ENCODE measurements at places on chromosomes 1 and 21.
A peak's percentile ranks its signal among the peaks of the same experiment; 100 is the strongest.

DNA sequence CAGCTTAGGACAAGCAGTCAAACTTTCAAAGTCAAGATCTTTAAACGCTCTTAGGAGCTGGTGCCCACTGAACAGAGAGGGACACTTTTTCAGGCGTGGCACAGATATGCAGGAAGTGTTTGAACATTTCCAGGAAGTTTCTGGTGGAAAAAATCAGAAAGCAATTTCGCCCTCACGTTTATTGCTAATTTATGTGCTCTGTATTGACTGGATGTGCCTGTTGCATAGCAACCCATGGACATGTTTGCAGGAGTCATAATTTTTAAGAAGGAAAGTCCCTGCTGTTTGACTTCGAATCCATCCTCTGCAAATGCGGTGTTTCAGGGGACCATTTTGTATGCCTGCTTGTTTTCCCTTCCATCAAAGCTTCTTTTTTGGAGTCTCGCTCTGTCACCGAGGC lies 239.9 kb upstream of the IRF2BP2 start:
- DNase-seq, result no peak

GRCh38 chr1:202282596-202283283 lies 59.0 kb downstream of the UBE2T start:
- DNase-seq, result no peak

DNA sequence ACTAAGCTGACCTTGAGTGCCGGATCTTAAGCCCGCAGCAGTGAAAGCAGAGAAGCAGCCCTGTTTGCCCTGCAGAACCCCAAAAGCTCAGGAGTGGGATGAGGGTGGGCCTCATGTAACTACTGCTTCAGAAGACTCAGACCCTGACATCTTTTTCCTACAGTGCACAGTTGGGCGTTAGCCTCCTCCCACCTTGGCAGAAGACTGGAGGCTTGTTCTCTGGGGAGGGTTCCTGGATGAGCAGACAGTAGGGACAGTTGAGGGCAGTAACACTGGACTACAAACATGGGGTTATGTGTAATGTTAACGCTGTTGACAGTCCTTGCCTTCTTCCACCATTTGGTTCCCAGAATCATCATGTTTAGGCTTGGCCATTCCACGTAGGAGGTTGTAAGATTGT lies 9.6 kb downstream of the CTPS1 start:
- DNase-seq, result no peak

DNA sequence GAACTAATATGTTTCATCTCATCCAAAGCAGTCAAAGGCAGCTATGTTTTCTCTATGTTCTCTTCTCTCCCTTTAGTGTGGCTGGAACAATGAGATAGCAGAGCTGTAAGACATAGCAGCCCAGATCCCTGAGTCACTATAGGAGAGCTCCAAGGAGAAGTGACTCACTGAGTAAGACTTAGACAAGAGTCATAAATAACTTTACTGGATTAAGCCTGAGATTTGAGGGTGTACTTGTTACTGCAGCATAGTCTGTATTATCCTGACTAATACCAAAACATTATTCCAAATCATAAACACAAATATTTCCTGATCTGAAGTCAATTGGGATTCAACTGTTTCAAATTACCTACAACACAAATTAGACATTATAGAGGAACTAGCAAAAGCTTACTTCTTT lies 3.9 kb downstream of the KRTAP19-8 start:
- no peak for DNase-seq

- no peak for DNase-seq
These were observed 244.8 kb downstream of the LRRIQ3 start for GRCh38 chr1:73953186-73953585.

GRCh38 chr1:212727386-212728181 lies 27.9 kb upstream of the BATF3 start:
- DNase-seq, result no peak

GRCh38 chr1:56132520-56132919 lies 446.8 kb downstream of the PLPP3 start:
- no peak for DNase-seq

GRCh38 chr1:184823080-184823479 lies 68.4 kb upstream of the EDEM3 start:
- DNase-seq, result no peak

DNA sequence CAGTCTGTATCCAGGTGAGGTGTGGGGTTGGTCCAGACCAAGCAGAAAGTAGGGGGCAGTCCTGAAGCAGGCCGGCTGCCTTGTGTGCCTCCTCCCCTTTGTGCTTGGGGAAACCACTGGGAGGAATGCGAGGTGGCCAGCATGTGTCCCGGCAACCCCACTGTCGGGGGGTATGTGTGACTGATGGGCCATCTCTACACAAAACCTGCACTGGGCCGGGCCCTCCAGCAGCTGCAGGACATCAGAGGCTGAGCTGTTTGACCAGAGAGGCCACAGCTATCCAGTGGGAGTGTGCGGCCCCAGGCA lies 33.3 kb downstream of the TMEM51 start:
- DNase-seq, result no peak

GRCh38 chr1:60390593-60391282 lies 317.2 kb upstream of the C1orf87 start:
- DNase-seq, result no peak

DNA sequence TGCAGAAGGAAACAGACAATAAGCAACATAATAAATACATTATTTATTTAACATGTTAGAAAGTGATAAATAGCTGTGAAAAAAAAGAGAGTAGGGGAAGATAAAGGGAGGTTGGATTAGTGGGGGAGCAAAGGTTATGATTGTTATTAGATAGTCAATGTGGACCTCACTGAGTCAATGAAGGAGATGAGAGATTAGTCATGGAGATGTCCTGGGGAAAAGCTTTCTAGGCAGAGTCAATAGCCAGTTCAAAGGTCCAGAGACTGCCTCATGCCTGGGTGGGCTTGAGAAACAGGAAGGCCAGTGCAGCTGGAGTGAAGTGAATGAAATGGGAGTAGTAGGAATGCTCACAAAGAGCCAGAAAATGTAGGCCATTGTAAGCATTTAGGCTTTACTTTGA lies 187.1 kb upstream of the CACYBP start:
- DNase-seq, result no peak

DNA sequence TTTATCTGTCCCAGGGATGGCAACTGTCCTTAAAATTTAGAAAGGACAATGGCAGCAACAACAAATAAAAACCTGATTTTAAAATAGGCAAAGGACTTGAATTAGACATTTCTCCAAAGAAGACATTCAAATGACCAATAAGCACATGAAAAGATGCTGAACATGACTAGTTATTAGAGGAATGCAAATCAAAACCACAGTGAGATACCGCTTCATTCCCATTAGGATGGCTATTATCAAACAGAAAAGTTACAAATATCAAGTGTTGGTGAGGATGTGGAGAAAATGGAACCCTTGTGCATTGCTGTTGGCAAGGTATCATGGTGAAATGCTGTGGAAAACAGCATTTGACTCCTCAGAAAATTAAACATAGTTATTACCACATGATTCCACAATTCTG lies 120.7 kb downstream of the CRB1 start:
- no peak for DNase-seq

GRCh38 chr1:197984289-197984688 lies 67.1 kb downstream of the LHX9 start:
- no peak for DNase-seq

GRCh38 chr1:25731148-25731547 lies 68.8 kb upstream of the SELENON start:
- no peak for DNase-seq

GRCh38 chr21:36722370-36723368 lies 23.8 kb downstream of the SIM2 start:
- DNase-seq, result no peak

DNA sequence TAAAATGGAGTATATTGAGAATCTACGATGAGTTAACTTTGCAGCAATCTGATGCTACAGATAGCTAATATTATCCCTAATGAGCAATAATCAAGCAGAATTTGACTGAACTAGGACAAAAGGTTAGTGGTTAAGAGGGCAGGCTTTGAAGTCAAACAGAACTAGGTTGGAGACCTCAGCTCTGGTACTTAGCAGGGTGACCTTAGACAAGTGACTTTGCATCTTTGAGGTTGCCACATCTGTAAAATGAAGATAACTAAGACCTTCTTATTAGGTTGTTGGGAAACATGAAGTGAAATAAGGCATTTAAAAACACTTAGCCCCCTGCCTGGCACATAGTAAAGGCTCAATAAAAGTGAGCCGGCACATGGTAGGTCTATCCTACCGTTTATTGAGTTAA lies 4.3 kb upstream of the FUCA1 start:
- DNase-seq, result no peak

DNA sequence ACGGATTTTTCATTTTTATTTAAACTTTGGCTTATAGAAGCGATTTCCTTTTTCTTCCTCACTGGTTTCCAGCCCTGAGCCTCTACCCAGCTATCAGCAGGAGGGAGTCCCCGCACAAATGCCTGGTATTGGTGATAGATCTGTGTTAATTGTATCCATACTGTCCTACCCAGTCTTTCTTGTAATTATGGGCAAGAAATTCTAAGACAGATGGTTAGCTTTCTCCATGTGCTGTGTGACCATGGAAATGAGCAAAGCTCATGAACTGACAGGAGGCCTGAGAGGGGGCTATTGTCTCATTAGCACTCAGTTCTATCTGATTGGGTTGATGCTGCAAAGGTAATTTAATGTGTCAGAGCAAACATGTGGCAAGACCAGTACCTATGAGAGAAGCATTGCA lies 108.1 kb upstream of the IVNS1ABP start:
- DNase-seq, result no peak

DNA sequence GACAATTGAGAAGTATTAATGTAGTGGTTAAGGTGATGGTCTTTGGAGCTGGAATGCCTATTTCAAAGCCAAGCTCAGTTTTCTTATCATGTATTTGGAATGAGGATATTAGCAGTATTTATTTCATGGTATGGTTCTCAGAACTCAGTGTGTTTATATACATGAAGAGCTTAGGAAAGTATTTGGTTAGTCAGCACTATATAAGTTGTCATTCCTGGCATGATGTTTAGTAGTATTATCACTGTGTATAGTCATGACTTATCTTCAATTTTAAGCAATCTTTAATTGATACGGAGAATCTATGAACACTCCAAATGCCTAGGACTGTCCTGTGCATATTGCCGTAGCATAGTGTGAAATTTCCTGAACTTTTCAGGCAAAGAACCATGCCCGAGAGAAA lies 501.9 kb upstream of the USP24 start:
- no peak for DNase-seq

GRCh38 chr1:205584732-205585131 lies 47.1 kb downstream of the ELK4 start:
- DNase-seq, result peak; percentile 23

DNA sequence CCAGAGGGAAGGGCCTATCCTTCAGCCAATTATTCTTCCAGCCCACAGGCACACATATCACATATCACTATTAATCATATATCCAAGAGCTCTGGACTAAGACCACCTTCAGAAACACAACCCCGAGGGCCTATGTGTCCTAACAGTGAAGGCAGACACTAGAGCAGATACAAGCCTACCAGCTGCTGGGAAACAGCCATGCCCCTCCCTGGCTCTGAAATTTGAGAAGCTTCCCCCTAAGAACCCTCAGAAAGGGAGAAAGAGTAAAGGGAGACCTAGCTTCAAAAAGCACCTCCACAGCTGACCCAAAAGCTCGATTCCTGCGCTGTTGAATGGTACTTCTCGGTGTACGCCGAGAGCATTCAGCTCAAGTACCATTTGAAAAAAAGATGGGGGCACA lies 17.4 kb downstream of the CNN3 start:
- DNase-seq, result no peak

DNA sequence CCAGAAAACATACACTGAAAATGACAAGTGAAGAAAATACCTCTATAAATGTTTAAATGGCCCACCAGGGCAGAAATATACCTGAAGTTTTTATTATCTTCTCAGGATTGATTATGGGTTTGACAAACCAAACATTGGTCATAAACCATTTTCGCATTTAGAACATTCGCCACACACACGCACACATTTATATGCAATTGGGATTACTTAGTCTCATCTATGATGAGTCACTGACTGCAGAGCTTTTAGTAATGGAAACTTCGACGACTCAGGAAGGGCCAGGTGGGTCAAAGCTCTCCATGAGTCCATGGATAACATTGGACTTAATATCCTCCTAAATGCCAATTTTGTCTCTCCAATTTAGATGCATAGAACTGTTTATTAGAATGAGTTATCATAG lies 16.9 kb downstream of the NRDC start:
- no peak for DNase-seq

DNA sequence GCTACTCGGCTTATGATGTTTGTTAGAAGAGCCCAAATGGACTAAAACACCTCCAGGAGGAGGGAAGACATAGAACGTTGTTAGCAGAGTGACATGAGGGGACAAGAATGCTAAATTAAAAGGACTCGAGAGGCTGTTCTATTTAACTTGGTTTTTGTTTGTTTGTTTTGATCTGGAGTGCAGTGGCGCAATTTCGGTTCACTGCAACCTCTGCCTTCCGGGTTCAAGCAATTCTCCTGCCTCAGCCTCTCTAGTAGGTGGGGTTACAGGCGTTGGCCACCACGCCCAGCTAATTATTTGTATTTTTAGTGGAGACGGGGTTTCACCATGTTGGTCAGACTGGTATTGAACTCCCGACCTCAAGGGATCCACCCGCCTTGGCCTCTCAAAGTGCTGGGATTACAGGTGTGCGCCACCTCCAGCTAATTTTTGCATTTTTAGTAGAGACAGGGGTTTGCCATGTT lies 5.1 kb upstream of the HNRNPU start:
- no peak for DNase-seq

DNA sequence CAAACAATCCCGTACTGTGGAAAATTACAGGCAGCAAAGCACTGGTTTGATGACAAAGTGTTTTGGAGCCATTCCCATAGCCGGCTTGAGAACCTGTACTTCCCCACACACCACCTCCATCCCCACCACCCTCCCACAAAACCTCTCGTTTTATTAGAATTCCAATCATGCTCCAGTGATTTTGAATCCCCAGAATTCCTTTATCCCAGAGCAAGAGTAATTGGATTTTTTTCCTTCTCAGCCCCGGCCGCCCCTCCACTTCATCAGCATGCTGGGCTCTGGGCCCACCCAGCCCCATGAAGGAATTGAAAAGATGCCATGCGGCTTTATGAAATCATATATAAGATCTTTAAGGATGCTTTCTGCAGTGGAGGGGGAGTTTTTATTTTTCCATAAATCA lies 136.6 kb downstream of the OMA1 start:
- DNase-seq, result no peak

GRCh38 chr1:54323324-54323739 lies 82.9 kb downstream of the SSBP3 start:
- DNase-seq, result no peak

- peak; percentile 72 for DNase-seq
These were observed 80.5 kb upstream of the BMP8A start for GRCh38 chr1:39410915-39411436.

GRCh38 chr1:145889722-145890121 lies 4.1 kb upstream of the ANKRD35 start:
- no peak for DNase-seq

- DNase-seq, result no peak
These were observed 29.3 kb downstream of the SGIP1 start for GRCh38 chr1:66563094-66563800.

DNA sequence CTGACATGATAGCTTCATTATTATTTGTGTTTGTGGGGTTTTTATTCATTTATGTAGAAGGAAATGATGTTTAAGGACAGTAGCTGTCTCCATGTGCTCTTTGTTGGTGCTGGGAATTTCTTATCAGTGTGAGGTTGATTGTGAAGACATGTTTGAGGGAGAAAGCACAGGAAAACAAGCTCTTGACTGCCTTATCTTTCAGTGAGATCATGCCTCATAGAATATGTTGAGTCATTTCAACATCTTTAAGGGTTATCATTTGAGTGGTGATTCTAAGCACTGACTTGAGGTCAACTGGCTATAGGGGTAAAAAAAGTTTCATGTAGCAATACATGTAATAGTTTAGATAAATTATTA lies 405.1 kb upstream of the ADAMTS5 start:
- DNase-seq, result no peak

All from stimulated activated CD4-positive, alpha-beta T cell treated with anti-CD3 and anti-CD28 coated beads, Interleukin-15, amount 100 ng/mL, for 24 hours (primary cell).